ENCODE measurements at places on chromosomes 7 and 10.

DNA sequence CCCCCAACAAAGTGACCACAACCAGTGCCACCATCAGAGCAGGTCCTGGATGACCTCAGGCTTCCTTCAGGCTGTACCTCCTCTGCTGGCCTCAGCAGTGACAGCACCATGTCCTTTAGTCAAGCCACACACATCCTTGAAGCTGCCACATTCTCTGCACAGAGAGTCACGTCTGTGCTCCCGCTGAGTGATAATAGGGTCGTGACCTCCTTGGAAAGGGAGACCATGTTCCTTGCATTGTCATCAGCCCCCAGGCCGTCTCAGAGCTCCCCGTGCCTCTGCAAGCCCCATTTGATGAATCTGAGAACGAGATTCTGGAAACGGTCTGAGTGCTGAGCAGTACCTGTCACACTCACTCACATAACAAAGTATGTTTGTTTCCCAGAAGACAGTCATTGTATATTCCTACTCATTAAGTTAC lies 106.5 kb upstream of the PRR15 start:
- no peak for DNase-seq

DNA sequence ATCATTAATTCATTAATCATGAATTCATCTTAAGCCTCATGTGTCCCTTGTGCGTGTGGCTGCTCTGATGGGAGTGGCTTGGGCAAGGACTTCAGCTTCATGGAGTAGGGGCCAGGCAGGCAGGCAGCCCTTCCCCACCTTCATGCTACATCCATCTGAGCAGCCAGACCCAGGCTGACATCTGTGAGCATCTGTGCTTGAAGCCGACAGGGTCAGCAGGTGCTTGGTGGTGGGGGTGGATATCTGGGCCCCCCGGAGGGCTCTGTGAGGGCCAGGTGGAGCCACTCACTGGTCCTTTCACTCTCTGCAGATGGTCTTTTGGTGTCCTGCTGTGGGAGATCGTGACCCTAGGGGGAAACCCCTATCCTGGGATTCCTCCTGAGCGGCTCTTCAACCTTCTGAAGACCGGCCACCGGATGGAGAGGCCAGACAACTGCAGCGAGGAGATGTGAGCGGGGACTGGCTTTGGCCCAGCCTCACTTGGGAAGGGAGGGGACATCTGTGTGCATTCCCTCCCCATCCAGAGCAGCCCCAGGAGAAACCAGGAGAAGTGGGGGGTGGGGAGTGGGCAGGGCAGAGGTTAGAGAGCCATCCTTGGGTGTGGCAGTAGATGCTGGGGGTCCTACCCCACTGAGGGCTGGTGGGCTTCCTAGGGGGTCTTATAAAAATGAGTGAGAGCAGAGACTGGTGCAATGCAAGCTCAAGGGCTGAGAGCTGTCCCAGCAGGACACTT lies 14.7 kb upstream of the CSGALNACT2 start:
- DNase-seq, result no peak

- no peak for DNase-seq
Observed at GRCh38 chr7:22831602-22832305, 9.1 kb upstream of the TOMM7 start.

DNA sequence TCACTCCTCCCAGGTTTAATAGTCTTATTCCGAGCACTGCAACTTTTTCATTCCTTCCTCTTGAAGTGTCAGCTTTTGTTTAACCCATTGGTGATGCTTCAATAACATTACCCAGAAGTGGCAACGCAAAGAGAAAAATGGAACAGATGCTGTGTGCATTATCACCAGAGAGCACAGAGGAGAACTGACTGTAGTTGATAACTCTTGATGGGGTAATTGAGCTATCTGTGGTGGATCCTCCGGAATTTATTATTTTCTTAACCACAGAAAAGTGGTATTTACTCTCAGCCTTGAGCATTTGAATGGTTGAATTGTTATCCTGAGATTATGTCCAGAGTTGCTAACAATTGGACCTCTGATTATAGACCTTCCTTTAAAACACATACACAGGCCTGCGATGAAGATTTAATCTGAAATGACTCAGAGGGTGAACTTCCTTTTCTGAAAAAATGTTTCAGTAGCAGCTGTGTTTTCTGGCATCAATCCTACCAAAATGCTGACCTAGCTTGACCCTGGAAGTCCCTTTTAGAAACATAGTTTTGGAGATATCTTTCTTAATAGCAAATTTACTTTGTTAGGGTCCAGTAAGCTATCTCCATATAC lies 1584.4 kb upstream of the LRRTM3 start:
- DNase-seq, result no peak

DNA sequence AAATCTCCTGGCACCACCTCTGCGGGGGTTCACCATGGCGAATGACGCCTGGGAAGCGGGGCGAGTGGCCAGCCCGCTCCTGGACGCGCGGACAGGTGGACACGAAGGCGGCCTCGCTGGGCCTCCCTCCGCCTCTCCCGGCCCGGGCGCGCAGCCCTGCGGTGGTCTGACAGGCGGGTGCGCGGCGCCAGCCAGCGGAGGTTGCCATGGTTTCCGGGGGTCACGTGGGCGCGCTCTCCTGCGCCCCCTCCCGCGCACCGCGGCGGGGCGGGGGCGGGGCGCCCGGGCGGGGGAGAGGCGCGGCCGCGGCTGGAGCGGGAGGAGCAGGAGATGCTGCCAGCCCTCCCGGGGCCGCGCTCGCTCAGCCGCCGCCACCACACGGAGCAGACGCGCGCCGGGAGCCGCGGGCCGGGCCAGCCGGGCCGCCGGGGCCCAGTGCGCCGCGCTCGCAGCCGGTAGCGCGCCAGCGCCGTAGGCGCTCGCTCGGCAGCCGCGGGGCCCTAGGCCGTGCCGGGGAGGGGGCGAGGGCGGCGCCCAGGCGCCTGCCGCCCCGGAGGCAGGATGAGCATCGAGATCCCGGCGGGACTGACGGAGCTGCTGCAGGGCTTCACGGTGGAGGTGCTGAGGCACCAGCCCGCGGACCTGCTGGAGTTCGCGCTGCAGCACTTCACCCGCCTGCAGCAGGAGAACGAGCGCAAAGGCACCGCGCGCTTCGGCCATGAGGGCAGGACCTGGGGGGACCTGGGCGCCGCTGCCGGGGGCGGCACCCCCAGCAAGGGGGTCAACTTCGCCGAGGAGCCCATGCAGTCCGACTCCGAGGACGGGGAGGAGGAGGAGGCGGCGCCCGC lies at the start of gene PRKAR2B:
Gene PRKAR2B (plus strand): TSS at position 359 of the 848 bp plus-strand sequence. CDS start 203 bp downstream, at position 562.
- peak; percentile 86 for DNase-seq

DNA sequence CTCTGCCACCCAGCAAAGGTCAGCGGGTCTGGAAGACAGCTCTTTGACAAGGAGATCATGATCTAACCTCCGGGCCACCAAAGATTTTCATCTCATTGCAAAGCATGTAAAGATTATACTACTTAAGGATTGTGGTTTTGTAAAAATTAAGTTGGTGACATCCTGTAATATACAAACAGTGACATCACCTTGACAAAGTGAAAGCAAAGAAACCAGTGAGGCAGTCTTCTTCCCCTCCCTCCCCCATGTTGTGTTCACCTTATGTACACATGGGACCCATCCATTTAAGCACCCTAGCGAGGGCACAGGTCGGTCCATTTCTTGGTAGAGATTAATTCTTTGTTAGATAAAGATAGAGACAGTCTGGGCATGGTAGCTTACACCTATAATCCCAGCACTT lies 3.9 kb downstream of the MDH2 start:
- DNase-seq, result no peak

GRCh38 chr10:116810120-116810500 lies 39.2 kb upstream of the ENO4 start:
- no peak for DNase-seq

GRCh38 chr7:127581716-127582115 lies 3.7 kb downstream of the GCC1 start:
- no peak for DNase-seq

- no peak for DNase-seq
Observed at GRCh38 chr10:104085801-104086400, at the start of gene COL17A1. Gene COL17A1 (minus strand): TSS chr10:104085880. CDS start chr10:104080673, 5,207 bp downstream.

DNA sequence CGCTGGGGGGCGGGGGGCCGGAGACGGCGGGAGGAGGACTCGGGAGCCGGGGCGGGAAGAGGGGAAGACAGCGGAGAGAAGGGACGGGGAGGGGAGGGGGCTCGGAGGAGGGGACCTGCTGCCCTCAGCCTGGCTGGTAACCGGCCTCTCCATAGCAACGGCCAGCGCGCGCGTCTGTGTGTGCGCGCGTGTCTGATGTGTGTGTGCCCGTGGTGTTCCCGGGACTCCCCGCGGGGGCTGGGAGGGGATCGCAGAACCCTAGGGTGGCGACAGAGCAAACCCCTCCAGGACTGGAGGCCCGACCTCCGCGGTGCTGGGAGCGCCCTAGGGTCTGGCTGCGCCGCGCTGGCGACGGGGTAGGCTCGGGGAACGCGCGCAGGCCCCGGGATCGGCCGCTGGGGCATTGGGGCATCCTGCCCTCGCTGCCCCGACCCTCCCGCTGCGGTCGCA lies 356.3 kb downstream of the DNAJB6 start:
- no peak for DNase-seq

DNA sequence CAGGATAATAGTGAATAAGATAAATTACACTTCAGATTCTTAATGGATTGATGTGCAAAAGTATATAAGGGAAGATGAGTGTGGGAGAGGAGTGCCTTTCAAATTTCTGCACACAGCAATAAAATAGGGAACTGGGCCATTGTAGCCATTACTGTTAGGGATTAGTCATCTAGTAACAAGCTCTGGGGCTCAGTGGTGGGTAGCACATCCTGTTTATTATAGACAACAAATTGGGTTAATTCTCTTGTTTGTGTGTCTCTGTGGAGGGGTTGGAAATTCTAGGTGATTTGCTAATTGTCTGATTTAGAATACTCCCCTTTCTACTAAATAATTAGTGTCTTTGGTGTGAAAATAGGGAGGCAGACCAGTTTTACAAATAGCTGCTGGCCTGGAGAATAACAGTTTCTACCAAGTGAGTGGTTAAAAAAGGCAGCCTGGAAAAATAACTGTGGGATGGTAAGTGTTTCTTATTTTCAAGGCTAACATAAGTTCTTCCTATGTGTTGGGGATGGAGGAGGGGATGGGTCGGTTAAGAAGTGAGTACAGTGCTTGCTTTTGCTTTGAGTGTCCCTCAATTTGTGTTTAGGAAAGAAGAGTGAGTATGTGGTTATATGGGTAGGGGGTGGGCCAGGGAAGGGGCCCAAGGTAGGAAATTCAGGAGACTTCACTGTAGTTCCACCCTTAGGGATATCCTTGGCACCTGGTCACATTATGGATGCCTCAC lies 43.3 kb upstream of the TMEM248 start:
- no peak for DNase-seq

GRCh38 chr7:31006857-31007256 lies 43.1 kb downstream of the GHRHR start:
- no peak for DNase-seq

GRCh38 chr7:148563583-148564274 lies 26.8 kb upstream of the C7orf33 start:
- no peak for DNase-seq

DNA sequence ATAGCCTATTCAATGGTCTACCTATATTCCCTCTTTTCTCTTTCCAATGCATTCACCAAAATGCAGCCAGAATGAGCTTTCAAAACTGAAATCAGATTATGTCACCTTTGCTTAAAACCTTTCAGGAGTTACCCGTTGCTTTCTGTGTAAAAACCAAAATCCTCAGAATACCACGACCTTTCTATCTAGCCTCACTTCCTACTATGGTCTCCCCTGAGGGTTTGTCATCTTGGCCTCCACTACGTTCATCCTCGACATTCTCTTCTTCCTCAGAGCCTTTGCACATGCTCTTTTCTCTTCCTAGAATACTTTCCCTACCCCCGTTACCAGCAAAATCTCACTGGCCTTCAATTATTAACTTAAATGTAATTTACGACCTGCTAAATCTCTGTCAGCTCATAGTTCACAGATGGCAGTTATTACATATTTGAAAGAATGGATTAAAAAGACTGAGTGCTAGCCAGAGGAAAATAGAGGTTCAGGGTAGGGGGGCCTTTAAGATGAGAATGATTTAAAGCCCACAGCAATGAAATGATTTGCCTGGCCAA lies 380.8 kb upstream of the C7orf33 start:
- DNase-seq, result no peak

DNA sequence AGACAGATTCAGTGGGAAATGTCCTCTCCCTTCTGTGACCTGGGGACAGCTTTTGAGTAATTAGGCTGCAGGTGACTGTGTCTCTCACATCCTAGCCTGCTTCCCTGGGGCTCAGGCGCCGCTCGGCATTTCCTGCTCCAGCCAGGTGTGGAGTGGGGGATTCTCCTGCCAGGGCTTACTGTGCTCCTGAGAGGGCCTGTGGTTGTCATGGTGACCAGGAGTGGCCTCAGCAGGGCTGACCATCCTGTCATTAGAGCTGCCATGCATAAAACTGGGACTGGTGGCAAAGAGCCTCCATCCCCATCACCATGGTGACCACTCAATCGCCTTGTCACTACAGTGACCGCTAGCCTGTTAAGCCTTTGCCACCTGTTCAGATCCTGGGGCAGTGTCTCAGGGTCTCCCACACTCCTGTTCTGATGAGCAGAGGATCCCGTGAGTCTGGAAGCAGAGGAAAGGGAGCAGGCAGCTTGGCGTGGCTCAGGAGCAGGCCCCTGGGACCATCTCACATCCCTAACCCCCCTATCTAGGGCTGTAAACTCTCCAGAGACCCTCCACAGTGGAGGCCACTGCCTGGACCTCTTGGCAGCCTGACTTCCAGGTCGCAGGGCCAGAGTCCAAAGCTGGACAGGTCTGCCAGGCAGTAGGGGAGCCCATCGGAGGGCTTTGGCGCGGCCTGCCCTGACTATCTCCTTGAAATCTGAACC lies at the start of gene GCK:
Gene GCK (minus strand): TSS at position 154 of the 707 bp plus-strand sequence. CDS start 486 bp downstream, outside the sequence.
- DNase-seq, result no peak

DNA sequence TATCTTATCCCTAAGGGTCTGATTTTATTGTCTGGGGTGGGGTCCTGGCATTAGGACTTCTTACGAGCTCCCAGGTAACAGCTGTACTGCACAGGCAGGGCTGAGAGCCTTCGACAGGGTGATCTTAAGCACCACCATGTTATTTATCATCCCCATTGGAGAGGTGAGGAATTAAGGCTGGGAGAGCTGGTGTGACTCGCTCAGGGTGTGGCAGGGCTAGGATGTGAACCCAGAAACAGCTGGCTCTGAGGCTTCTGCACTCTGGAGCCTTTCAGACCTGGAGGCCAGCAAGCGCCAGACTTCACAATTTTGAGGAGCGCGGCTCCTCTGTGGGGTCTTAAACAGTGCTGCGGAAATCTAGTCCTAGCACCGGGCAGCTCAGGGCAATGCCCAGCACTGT lies 27.4 kb upstream of the NDST2 start:
- no peak for DNase-seq

DNA sequence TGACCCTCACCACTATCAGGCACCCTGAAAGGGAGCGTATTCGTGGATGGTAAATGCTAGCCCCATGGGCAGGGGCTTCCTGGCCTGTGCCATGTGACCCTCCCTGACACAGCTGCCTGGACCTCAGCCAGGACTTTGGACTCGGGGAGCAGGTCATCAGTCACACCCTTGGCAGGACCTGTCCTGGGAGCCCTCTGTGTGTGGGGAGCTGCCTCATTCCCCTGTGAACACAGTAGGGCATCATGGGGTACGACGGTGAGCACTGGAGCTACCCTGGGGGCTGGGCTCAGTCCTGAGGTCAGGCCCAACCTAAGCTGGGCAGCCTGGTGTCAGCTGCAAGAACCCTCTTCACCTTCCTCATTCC lies 129.3 kb upstream of the FAM20C start:
- no peak for DNase-seq
